ENCODE measurements at places on chromosomes 7 and 10. TPM values are rescaled to one million over a fixed set of nuclear protein-coding genes. Genes with fewer than 3 reads are reported as not detected.

Gene ANKRD22
- 30.9 TPM for total RNA-seq

Gene AMZ1
- 0.27 TPM for total RNA-seq

Gene HOGA1
- 1.3 TPM for total RNA-seq

Gene LIPK
- 34.4 TPM for total RNA-seq

Gene HABP2
- total RNA-seq: not detected

Gene TMEM196
- not detected for total RNA-seq

Gene RBP4
- total RNA-seq: 1.7 TPM

Gene GPNMB
- total RNA-seq: 389 TPM

Gene HHEX
- total RNA-seq: 2.5 TPM

Gene AKR1C8
- total RNA-seq: not detected

Gene SKIDA1
- total RNA-seq: 1.4 TPM

Gene PNLIPRP2
- total RNA-seq: 0.29 TPM

Gene SAMD9
- 2.2 TPM for total RNA-seq

Gene CHPF2
- total RNA-seq: 31.7 TPM

Gene NUDT13
- 3.5 TPM for total RNA-seq

Gene PDLIM1
- total RNA-seq: 85.0 TPM

Gene DYNC1I1
- 4.1 TPM for total RNA-seq

Gene MMD2
- total RNA-seq: not detected

Gene LIPM
- 56.7 TPM for total RNA-seq

Gene KEL
- 0.47 TPM for total RNA-seq

Gene SPDYE16
- not detected for total RNA-seq

Gene IL6
- 1.7 TPM for total RNA-seq

Gene THNSL1
- 2.6 TPM for total RNA-seq

Gene PILRA
- total RNA-seq: 2.2 TPM

Gene CYP26C1
- not detected for total RNA-seq

Gene PON2
- 81.1 TPM for total RNA-seq

Gene LRIT1
- total RNA-seq: not detected

Gene LRRC18
- total RNA-seq: not detected

Gene WIPF3
- 0.93 TPM for total RNA-seq

Gene MSMB
- total RNA-seq: 14.5 TPM

Gene CCL24
- total RNA-seq: 2.0 TPM

Gene SP8
- 3.9 TPM for total RNA-seq

Gene SPDYE6
- not detected for total RNA-seq

Gene SFTPD
- total RNA-seq: 4.4 TPM

Gene KIAA1549
- total RNA-seq: 1.1 TPM

Gene TMEM270
- not detected for total RNA-seq

Gene ADCK2
- 49.0 TPM for total RNA-seq

Gene OPN1SW
- not detected for total RNA-seq

Gene SLC29A4
- total RNA-seq: 4.0 TPM
